Activated naive CD4-positive, alpha-beta T cell treated with anti-CD3 and anti-CD28 coated beads, Interleukin-2, amount 10 ng/mL, durations not matched to agents 7 days and 5 days (primary cell): ENCODE measurements at places on chromosomes 1 and 21.

GRCh38 chr1:199515261-199515660 lies 512.2 kb upstream of the NR5A2 start:
- no peak for DNase-seq

GRCh38 chr21:42146273-42146805 lies 72.6 kb upstream of the ABCG1 start:
- DNase-seq: no peak

GRCh38 chr1:238331557-238331956 lies 440.8 kb upstream of the ZP4 start:
- no peak for DNase-seq

DNA sequence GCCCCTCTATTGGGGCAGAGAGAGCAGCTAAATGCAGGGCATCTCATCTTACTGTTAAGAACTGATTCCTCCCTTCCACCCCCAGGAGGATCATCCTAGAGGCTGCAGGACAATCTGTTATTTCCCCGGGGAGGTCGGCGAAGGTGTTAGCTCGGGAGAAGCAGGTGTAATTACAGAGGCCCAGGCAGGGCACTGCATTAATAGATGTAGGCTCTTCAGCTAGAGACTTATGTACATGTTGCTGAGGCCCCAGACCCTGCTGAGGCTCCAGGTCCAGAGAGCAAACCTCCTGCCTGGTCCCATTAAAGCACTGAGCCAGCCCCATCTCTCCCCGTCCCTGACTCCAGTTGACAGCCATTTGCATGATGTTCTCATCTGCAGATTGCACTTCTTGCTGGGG lies 320.3 kb upstream of the VAMP3 start:
- no peak for DNase-seq

DNA sequence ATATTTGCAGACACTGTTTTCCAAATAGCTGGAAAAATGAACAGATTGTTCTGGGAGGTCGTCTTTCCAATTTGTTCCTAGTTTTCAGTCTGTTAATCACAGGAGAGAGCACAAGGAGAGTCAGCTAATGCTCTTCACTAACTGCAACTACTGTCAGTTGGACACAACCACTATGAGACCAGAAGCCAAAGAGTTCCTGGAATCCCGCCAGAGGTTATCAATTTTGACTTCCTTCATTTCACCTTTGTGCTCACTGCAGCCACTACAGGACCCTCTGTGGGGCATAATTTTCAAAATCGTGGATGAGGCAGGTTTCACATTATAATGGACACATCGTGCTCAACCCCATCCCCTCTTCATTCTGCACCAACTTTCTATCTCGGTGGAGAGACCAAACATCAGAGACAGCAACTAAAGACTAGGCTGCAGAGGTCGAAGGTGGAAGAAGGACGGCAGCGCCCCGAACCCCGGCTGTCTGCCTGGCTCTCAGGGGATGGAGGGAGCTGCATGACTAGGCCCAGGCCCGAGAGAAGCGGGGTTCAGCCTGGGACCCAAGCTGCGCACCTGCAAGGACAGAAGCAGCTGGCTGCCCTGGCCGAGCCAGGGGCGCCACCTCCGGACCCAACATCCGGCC lies 602 bp downstream of the KIAA0319L start:
- DNase-seq: no peak

DNA sequence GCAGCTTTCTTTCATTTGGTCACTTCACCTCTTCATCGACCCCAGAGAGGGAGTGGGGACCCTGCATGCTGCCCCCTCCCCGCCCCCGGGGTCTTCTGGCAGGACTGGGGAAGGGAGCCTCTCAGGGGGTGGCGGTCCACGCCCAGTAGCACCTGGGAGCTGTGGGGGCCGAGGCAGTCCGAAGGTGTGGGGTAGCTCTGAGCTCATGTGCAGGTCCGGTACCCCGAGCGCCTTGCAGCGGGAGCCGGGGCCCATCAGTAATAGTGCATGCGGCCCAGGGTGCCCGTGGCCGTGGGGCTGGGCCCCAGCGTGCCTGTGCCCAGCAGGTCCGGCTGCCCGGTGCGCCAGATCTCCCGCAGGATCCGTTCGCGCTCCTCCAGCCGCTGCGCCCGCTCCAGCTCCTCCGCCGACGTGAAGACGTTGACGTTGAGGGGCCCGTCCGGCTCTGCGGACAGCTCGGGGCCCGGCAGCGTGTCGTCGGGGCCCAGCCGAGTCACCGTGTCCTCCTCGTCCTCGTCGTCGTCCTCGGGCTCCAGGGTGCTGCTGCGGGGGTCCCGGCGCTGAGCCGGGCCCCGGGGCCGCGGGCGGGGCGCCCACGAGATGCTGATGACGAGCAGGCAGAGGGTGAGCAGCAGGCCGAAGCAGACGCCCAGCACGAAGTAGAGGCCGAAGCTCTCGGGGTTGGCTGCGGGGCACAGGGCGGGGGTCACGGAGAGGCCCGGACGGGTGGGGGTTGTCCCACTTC lies 1.2 kb downstream of the EVA1B start:
- no peak for DNase-seq

DNA sequence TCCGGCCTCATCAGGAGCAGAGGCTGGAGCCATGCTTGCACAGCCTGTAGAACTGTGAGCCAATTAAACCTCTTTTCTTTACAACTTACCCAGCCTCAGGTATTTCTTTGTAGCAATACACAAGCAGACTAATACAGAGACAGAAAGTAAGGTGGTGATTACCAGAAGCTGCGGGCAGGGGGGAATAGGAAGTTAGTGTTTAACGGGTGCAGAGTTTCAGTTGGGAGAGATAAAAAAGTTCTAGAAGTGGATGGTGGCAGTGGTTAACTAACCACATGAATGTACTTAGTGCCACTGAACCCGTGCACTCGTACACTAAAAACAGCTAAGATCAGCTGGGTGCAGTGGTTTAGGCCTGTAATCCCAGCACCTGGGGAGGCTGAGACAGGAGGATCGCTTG lies 80.4 kb upstream of the TARDBP start:
- peak; percentile 68 for DNase-seq
